ENCODE measurements at places on chromosomes 1 and 21.

DNA sequence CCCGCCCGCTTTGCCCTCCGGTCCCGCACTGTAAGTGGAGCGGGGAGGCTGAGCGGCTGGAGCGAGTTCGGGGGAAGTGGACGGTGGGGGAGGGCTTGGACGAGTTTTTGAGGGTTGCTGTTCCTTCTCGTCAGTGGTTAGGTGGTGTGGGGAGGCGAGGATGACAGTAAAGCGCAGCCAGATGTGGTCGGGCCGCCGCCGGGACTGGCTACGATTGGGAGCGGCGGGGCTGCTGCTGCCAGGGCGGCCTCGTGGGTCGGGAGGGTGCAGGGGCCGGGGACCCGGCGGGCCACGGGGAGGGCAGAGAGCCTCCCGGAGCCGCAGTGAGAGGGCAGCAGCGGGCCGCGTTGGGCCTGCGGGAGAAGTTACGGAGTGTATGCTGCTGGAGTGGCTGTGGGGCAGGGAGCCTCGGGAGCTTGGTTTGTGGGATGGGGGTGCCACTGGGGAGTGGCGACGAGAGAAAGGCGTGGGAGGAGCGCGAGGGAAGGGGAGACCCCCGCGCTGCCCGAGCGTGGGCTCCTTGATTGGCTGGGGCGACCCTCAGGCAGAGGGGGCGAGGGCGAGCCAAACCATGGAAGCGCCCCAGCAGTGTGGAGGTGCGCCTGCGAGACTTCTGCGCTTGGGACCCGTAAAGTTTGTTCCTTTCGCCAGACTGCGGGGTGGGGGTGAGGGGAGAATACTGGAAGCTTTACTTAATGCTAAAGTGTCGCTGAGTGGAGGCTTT lies 2.1 kb downstream of the ADGRL2 start:
- peak; percentile 86 for DNase-seq

GRCh38 chr1:59146651-59147358 lies 150.1 kb upstream of the FGGY start:
- DNase-seq, result peak; percentile 63

DNA sequence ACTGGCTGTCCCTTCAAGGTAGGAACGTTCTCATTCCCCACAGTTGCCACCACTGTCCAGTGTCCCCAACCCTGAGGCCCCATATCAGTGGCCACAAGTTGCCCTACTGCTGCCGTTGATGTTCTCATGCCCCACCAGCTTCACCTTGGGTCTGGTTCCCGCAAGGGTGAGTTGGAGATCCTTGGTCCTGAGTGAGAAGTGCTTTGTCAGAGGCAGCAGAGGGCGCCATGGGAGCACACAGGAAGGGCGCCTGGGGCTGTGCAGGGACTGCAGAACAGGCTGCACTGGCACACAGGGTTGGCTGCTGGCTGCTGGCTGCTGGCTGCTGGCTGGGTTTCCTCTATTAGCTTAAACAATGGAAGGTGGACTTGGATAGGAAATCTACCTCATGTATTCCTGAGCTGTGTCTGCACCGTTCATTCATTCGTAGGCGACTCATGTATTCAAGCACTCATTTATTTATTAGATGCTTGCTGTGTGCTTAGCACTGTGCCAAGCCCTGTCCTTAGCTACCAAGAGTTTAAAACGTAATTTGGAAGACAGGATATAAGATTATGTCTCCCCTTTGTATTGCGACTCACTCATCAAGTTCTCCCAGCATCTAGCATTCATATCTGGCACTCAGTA lies 2.1 kb upstream of the S100A9 start:
- no peak for DNase-seq

- DNase-seq, result no peak
Observed at GRCh38 chr1:169443923-169444322, 16.6 kb upstream of the CCDC181 start.

GRCh38 chr1:83912876-83913275 lies 86.1 kb downstream of the TTLL7 start:
- no peak for DNase-seq

GRCh38 chr1:13469343-13469742 lies 44.5 kb downstream of the LRRC38 start:
- DNase-seq, result no peak

DNA sequence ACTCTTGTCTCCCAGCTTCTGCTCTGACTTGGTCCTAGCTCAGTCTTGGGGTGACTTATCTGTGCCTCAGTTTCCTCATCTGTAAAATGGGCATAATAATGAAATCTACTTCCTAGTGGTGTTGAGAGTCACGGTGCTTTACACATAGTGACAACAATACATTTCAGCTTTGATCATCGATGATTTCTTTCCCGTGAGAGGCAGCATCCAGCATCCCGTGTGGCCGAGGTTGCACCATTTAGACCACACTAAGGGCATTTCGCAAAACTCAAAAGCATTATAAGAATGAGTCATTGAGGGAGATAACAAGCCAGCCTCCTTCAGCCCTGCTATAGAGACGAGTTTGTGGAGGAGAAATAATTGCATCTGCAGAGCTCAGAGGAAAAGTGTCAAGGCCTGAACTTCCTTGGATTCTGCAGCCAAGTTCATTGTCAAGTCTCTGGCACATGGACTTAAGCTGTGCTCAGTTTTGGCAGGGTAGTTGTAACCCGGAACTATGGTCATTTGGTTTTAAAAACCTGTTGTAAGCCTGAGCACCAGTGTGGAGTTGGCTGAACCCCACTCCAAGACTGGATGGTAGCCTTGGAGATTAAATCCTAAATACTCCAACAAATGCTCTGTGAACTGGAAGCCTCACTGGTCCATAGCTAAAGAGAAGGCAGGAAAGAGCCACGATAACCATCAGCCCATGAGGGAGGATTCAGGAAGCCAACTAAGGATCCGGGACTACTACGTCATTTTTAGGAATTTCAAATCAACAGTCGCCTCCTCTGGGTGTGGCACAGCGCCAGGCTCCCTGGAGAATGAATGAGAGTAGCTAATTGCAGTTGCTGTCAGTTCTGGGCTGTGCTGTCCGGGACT lies 64.2 kb downstream of the TCP10L start:
- DNase-seq, result peak; percentile 82

DNA sequence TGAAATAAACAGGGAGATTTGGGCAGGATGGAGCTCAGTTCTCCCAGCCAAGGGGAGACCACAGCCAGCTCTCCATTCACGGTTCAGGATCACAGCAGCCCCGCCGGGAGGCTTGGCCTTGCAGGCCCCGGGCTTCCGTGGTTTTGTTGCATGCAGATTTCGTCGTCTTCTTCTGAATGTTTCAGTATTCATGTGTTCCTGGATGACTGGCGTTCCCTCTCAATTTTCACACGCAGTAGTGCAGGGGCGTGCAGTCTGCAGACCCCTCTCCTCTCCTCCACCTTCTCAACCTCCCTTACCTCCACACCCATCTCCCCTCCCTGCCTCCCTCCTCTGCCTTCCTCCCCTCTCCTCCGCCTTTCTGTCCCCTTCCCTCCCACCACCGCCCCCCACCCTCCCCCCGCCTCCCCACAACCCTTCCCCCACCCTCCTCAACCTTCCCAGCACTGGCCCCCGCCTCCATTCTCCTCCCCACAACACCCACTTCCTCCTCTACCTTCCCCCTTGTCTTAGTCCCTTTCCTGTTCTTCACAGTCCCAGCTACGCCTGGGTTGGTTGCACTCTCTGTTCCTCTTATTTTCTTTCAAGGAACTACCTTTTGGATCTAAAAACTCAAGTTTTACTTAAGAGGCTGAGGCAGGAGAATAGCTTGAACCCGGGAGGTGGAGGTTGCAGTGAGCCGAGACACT lies 8.4 kb upstream of the SLC19A1 start:
- no peak for DNase-seq

All from right hindlimb (tissue), 1 donor.